ENCODE measurements at places on chromosomes 13 and 19. TPM values are rescaled to one million over a fixed set of nuclear protein-coding genes. Genes with fewer than 3 reads are reported as not detected.
A peak's percentile ranks its signal among the peaks of the same experiment; 100 is the strongest.

Gene ZNF320
- total RNA-seq = 1.3 TPM

Gene NLRP9
- not detected for total RNA-seq

DNA sequence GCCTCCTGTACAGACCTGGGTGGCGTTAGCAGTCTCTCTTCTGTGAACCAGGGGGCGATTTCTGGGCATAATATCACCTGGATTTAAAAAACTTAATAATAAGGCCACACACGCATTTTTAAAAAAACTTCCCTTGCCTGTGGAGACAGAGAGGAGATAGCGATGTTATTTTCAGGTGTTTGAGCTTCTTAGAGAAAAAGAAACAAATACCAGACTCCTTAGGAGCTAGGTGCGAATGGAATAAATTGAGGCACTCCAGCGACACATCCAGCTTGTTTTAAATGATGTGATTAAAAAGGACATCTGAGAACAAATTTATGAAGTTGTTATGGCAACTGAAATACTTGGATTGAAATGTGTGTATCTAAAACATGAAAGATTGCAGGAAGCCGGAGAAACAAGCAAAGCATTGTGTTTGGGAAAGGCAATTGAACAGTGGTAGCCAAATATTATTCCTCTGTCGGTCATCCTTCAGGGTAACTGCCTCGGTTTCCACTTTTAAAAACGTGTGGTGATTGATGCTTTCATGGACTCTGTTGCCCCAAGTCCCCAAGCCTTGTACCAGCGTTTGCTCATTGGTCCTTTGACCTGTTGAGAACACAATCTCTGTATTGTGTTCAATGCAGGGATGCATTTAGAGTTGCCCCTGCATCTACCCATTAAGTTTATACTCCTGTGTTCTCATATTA lies 158.7 kb downstream of the TM9SF2 start:
- DNase-seq = no peak
- H3K27me3 ChIP-seq = no peaks in the 10 kb centered on the region
- no peak overlapping the region for H3K27ac ChIP-seq
- no peak overlapping the region for H3K4me3 ChIP-seq
- H3K4me1 ChIP-seq = peaks cover 48% of the 10 kb centered on the region

- no peaks in the 10 kb centered on the region for H3K27me3 ChIP-seq
- H3K4me3 ChIP-seq = no peak overlapping the region
- no peaks in the 10 kb centered on the region for H3K36me3 ChIP-seq
- H3K4me1 ChIP-seq = peaks cover 30% of the 10 kb centered on the region
- H3K27ac ChIP-seq = no peak overlapping the region
Measured at GRCh38 chr13:34025746-34026145, 207.8 kb downstream of the RFC3 start.

DNA sequence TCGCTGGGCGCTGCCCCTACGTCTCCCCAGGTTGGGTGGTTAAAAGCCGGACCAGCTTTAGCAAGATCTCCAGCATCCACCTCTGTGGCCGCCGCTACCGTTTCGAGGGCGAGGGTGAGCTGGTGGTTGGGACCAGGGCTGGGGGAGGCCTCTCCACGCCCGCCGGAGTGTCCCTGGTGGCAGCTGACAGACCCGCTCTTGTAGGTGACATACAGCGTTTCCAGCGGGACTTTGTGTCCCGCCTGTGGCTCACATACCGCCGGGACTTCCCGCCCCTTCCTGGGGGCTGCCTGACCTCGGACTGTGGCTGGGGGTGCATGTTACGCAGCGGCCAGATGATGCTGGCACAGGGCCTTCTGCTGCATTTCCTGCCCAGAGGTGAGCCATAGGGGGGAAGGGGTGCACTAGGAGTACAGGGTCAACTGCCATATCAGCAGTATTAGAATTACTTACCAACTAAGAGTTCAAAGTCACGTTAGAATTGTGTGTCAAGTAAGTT lies 1.1 kb downstream of the ATG4D start:
- peaks cover 18% of the 10 kb centered on the region for H3K36me3 ChIP-seq
- no peaks in the 10 kb centered on the region for H3K27me3 ChIP-seq
- no peak for DNase-seq
- peak overlapping the region; percentile 76 for H3K27ac ChIP-seq
- H3K4me3 ChIP-seq = peak overlapping the region; percentile 89

Gene PRTN3
- not detected for total RNA-seq

GRCh38 chr19:47860602-47861297 lies 1.7 kb downstream of the TPRX2 start:
- H3K36me3 ChIP-seq = no peaks in the 10 kb centered on the region
- no peak overlapping the region for H3K27ac ChIP-seq
- peaks cover 20% of the 10 kb centered on the region for H3K4me1 ChIP-seq
- H3K4me3 ChIP-seq = no peak overlapping the region

- no peak overlapping the region for H3K27ac ChIP-seq
- H3K4me1 ChIP-seq = no peaks in the 10 kb centered on the region
- no peak for DNase-seq
- H3K4me3 ChIP-seq = no peak overlapping the region
Measured at GRCh38 chr13:58379221-58379620, 747.7 kb downstream of the PCDH17 start.

DNA sequence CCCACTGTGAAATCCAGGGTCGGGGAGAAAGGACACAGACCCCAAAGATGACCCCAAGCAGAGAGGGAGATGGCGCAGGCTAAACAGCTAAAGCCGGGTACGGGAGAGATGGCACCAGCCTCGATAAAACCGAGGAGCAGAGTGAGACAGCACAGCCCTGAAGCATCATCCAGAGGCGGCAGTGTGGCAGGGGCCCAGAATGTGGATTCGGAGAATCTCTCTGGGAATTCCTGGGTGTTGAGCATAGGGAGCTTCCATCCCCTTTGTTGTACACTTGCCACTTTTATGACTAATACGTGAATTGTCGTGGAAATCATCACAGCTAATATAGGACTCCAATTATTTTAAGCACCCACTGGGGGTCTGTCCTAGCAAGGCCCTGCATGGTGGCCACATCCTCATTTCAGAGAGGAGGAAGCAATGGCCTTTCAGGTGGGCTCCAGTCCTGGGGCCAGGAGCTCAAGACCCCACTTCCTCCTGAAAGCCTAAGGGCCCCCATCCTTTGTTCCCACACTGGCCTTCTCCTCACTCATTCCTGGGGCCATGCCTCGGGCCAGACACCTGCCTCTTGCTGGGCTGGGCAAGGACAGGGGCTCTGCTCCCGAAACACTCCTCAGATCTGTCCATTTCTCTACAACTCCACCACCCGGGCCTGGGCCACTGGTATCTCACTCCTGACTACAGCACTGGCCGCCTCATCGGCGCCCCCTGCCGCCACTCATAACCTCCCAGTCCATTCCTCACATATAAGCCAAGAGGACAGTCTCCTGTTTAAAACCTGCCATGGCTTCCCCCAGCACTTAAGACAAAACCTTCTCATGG lies 29.3 kb upstream of the ATP1A3 start:
- H3K27ac ChIP-seq = no peak overlapping the region
- no peaks in the 10 kb centered on the region for H3K36me3 ChIP-seq
- H3K4me1 ChIP-seq = peaks cover 6% of the 10 kb centered on the region
- H3K27me3 ChIP-seq = peaks cover 40% of the 10 kb centered on the region
- DNase-seq = peak; percentile 15
- no peak overlapping the region for H3K4me3 ChIP-seq

GRCh38 chr13:21234526-21234925 lies 58.1 kb downstream of the MRPL57 start:
- H3K27ac ChIP-seq = no peak overlapping the region
- no peak overlapping the region for H3K4me3 ChIP-seq
- no peaks in the 10 kb centered on the region for H3K27me3 ChIP-seq
- peaks cover 12% of the 10 kb centered on the region for H3K4me1 ChIP-seq
- DNase-seq = peak; percentile 7

DNA sequence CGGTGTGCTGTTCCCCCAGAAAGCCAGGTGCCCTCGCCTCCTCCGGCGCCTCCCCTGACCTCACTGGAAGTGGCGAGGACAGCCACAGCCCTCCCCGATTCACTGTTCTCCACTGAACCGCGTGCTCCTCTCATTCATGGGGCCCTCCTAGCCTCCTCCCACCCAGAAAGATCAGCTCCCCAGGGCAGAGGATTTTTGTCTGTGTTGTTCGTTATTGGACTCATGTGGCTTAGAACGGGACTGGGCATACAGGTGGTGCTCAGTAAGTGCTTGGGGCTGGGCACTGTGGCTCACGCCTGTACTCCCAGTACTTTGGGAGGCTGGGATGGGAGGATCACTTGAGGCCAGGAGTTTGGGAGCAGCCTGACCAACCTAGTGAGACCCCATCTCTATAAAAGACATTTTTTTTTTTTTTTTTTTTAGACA lies 3.8 kb downstream of the PRTN3 start:
- no peaks in the 10 kb centered on the region for H3K36me3 ChIP-seq
- no peak for DNase-seq
- peaks cover 71% of the 10 kb centered on the region for H3K27me3 ChIP-seq
- H3K4me3 ChIP-seq = no peak overlapping the region
- H3K4me1 ChIP-seq = peaks cover 23% of the 10 kb centered on the region

Gene SERPINE3
- total RNA-seq = not detected

GRCh38 chr13:52036037-52036436 lies 11.5 kb downstream of the UTP14C start:
- H3K36me3 ChIP-seq = no peaks in the 10 kb centered on the region
- H3K4me3 ChIP-seq = no peak overlapping the region

All from HepG2 (cell line).